ENCODE measurements at places on chromosomes 13 and 19.

DNA sequence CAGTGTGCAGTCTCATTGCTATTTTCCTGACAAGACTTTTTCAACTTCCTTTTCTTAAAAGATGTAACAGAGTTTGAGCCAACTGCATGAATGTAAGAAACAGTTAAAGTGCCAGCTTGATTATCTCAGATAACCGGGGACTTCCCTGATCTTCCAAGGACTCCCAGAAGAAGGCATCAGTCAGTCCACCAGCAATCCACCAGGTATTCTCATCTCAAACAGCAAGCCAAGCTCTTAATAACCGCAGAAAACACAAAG, 350.1 kb downstream of the LIG4 start:
- DNase-seq: no peak

DNA sequence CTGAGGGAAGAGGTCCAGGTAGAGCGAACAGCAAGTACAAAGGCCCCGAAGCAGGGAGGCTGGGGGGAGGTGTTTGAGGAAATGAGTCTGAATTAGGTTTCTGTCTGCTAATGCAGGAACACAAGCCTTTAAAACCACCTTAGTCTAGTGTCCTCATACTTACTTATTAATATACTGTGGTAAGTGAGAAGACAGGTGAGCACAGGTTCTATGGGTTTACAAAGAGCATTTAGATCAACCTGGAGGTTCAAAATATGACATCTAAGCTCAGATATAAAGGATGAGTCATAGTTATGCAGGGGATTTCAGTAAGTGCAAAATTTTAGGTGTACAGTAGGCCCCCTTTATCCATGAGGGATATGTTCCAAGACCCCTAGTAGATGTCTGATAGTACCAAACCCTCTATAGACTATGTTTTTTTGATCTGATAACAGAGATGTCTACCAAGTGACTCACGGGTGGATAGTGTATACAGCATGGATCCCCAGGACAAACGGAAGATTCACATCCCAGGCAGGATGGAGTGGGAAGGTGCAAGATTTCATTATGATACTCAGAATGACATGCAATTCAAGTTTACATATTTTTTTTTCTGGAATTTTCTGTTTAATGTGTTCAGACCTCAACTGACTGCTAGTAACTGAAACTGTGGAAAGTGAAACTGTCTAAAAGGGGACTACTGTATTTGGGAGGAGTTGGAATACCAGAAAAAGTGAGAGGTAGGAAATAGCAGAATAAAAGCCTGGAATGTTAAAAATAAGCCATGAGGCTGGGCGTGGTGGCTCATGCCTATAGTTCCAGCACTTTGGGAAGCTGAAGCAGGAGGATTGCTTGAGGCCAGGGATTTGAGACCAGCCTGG, 18.2 kb upstream of the MED4 start:
- DNase-seq: peak; percentile 56

GRCh38 chr13:97539651-97540610, 106.0 kb downstream of the RAP2A start:
- no peak for DNase-seq

GRCh38 chr13:36548129-36548528, 115.8 kb downstream of the CCNA1 start:
- DNase-seq: no peak

DNA sequence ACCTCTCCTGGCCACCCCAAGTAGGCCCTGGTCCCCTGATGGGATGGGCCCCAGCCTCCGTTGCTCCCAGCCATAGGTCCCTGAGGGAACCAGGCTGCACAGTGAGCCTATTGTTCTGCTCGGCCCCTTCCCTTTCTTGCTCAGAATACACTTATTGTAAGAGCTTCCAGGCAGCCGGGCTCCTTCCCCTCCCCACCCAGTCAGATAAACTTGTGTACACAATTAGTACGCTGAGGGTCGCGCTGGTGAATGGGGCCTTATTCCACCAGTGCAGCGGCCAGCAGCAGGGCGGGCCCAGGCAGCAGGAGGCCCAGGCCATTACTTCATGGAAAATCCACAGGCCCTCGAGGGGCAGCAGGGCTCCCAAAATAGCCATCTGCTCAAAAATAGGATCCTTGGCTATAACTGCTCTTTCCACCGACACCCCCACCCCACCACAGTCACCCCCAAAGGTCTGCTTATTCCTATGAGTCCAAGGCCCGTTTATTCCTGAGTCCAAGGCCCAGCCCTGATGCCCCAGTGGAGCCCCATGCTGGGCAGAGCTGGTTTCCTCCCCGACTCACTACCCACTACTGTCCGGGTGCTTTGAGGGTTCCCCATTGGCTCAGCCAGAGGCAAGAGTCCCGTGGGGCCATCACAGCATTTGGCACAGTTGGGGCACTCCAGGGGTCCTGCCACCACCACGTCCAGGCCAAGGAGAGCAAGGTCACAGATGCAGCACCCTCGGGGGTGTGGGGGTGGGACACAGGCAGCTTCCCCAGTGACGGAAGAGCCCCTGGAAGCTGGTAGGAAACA, 22.1 kb downstream of the CAPN12 start:
- no peak for DNase-seq

DNA sequence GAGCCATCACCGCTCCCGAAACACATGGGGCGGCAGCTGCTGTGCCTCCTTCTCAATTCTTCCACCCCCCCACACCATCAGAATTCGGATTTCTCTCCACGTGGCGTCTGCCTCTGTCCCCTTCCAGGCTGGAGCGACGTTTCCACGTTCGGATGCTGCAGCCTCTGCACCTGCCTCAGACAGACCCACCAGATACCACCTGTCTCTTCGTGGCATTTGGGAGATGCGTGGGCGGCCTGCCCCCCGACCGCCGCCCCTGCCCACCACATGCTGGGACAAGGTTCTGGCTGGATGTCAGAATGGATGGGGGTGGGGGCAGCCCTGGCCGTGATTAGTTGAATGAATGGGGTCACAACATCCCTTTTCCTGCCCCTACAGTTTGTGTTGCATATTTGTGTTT, 90.0 kb downstream of the SLC7A1 start:
- DNase-seq: no peak

- no peak for DNase-seq
Measured at GRCh38 chr19:14516746-14517438, 1.3 kb downstream of the DNAJB1 start.

DNA sequence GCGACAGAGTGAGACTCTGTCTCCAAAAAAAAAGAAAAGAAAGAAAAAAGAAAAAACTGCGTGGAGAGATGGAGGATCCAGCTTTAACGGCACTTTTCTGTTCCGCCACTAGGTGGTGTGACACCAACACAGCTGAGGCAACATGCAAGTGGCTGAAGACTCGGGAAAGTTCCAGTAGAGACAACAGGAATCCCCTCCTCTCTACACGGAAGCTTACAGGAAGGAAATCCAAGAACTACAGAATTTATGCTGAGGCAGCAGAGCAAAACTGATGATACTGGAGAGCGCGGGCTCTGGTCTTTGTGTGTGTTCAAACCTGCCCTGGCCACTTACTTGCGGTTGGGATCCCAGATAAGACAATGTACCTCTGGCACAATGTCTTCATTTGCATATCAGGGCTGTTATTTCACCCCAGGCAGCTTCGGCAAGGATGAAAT, 9.9 kb downstream of the RANBP3 start:
- DNase-seq: peak; percentile 63

DNA sequence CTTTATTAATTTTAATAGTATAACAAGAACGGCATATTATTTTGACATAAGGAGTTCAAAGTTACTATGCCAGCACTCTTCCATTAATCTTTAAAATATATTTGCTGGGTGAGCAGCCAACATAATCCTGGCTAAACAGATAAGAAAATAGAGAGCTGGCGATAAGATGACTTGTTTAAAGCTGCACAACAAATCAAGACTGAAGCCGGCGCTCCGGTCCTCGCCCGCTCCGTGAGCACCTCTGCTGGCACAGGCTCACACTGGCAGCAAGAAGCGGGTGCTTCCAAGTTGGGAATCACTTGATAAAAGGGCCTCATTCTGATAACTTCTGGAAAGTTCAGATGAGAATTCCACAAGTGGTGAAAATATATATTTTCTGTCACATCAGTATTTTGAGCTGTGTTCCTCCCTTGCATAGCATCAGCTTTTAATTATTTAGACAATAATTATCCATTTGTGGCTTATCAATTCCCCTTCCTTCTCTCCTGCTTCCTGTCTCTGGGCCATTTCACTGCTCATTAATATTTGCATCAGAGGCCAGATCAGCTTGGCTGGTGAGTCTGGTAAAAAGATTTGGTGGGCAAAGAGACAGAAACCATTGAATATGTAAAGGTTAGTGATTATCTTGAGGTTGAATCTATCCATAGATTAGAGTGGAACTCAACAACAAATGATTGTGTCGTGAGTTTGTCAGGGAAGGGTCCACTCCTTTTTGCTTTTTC, 205.3 kb downstream of the MZT1 start:
- DNase-seq: no peak

DNA sequence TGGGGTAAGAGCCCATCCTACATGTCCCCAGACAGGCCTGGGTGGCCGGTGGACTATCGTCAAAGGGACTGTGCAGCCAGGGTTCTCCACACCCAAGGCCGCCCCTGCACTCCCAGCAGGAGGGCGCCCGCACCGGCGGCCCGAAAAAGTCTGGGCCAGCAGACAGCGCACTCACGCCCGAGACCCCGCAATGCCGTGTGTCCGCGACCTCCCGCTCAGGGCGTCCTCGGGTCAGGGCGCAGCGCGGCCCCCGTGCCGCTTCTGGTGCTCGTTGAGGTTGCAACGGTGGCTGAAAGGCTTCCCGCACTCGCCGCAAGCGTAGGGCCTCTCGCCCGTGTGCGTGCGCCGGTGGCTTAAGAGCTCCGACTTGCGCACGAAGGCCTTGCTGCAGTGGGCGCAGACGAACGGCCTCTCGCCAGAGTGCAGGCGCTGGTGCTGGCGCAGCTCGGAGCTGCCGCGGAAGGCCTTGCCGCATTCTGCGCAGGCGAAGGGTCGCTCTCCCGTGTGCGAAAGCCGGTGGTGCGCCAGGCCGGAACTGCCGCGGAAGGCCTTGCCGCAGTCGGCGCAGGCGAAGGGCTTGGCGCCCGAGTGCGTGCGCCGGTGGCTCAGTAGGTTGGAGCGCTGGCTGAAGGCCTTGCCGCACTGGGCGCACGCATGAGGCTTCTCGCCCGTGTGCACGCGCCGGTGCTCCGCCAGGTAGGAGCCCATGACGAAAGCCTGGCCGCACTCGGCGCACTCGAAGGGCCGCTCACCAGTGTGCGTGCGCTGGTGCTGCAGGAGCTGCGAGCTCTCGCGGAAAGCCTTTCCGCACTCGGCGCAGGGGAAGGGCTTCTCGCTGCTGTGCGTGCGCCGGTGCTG, 2.8 kb upstream of the A1BG start:
- no peak for DNase-seq

DNA sequence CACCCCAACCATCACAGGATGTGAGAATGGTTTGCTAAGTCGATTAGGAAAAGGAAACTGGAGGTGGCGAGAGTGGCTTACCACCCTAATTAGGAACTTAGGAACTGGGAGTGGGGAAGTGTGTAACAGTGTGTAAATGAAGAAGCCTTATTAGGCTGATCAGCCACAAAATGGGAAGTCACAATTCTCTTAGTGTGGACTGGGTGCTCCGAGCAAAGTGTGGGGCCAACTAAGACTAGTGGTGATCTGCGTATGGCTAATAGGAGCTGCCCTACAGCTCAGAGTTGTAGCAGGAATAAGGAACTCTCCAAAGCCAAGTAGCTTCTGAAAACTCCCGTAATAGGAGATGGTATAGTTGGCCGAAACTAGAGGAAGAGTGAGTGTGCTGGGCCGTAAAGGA, 7.6 kb downstream of the SIGLEC11 start:
- peak; percentile 45 for DNase-seq

DNA sequence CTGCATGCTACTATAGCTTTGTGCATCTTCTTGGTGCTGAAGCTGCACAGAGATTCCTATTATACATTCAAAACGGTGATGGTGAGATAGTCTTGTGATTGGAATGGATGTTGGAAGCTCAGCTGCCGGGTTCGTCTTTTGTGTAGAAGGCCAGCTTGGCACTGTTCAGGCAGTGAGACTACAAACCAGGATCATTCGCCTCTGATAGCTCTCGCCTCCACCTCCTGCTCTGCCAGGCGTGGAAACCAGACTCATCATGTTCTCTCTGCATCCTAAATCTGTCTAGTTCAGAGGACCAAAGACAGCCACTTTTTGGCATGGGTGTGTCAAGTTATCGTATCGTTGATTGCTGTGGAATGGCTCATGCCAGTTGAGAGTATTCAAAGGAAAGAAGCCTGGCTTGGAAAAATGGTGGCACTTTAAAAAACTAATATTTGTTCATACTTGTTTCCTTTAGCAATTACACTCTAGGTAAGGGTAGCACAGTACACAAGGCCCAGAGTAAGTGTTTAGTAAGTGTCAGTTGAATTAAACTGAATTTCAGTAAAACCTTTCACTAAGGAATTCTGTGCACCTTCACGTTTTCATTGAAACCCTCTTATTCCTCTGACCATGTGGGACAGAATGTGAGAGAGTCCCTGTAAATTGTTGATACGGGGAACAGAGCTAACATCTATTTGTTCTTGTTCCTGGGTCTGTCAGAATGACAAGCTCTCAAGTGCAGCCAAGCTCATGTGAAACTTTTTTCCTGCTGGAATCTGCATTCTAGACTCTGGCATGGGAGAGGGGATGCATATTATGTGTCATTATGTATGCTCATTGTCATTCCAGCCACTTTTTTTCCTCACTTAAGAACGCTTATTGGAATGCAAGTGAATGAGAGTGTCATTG, 69.8 kb downstream of the DPY19L3 start:
- DNase-seq: no peak

DNA sequence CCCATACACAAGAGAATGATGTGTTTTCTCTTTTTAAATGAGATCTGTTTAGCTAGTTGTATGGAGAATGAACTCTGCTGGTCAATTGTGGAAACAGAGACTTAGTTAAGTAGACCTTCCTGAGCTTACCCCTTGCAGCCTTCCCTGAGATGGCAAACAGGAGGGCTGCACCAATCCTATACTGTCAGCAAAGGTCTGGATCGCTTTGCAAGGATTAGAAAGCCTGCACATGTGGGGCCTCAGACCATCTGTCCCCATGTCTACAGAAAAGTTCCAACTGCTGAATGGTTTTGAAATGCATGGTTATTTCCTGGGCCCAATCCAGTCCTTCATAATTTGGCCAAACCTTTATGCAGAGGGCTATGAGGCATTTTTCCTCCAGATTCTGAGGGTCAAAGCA, 183.9 kb upstream of the SLC10A2 start:
- DNase-seq: no peak

DNA sequence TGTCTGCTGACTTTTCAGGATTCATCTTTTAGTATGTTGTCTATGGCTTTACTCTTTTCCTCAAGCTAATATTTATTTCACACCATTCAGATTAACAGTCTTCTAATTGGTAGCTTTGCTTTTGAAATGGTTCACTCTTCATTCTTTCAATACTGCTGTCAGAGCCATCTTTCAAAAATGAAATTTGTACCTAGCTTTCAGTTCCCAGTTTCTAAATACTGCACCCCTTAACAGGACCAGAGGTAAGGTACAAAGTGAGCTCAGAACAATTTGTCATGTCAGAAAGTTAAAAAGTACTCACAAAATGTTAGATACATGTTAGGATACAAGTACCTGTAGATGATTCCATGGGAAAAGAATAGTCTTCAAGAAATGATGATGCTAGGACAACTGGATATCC, 83.0 kb downstream of the FNDC3A start:
- no peak for DNase-seq

- no peak for DNase-seq
Measured at GRCh38 chr13:20264271-20265018, 32.3 kb upstream of the GJB6 start.
